ENCODE measurements at places on chromosomes 6 and 20.

GRCh38 chr20:542777-543368, 717 bp downstream of the CSNK2A1 start:
- DNase-seq: no peak

DNA sequence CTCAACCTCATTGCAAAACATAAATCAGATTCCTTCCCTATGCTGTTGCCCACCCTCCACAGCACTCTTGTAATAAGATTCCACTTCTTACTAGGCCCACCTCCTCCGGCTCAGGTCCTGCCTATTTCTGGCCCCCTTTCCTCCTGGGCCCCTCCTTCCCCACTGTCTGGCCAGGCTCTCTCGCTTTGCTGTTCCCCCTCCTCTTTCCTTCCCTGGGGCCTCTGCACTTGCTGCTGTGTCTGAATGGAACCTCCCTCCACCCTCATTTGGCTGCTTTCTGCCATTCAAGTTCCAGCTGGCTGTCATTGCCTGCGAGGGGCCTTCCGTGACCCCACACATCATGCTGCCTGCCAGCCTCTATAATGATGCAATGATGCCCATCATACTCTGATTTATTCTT, 38.9 kb downstream of the ARHGAP40 start:
- DNase-seq: no peak

DNA sequence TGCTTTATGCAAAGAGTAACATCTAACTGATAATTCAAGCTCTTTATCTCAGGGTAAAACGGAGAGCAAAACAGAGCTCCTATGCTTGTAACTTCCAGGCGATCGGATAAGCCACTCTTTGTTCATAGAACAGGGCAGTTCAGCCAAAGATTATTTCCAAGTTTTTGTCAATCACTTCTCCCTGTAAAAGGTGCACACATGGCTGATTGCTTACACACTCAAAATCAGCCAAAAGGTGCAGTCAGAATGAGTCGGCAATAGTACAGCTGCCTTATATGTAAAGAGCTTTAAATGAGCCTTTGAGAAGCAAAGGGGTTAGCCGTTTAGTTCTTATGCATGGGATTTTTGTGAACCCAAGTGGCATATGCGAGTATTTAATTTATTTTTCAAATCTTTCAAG, 449.6 kb upstream of the POU3F2 start:
- no peak for DNase-seq

GRCh38 chr20:56088375-56088774, 83.1 kb upstream of the CBLN4 start:
- no peak for DNase-seq

- DNase-seq: no peak
These were observed 117.6 kb upstream of the SLC2A12 start for GRCh38 chr6:134169871-134170486.

Data from NCI-H2029 (cell line).